ENCODE measurements at places on chromosomes 1 and 21.

DNA sequence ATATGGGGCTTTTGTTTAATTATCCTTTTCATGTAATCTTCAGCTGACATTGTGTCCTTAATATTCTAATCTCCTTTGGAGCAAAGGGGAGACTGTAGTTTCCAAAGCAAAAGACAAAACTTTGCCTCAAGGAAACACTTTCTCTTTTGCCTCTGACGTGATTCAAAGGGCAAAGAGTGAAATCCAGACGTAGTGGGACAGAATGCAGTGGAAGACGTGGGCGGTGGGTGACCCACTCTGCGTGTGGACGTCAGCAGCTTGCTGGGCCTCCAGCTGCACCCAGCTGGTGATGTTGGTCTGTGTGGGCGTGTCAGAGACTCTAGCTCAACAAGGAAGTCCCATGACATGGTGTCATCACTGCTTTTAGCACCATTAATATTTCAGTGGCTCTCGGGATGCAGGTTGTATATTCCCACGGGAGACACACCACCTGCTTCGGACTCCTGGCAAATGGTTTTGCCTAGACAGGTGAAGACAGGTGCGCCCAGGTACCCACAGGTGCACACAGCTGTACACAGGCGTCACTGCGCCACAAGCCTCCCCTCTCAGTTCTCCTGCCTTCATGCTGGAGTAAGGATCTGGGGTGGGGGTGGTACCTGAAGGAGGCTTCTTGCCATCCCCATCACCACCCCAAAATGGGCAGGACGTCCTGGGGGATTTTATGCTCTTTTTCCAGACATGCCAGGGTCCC lies 292.1 kb upstream of the VAMP3 start:
- DNase-seq, result no peak

GRCh38 chr1:92476071-92476631 lies 10.6 kb downstream of the GFI1 start:
- no peak for DNase-seq

GRCh38 chr1:187390215-187390818 lies 561.6 kb downstream of the PLA2G4A start:
- no peak for DNase-seq

DNA sequence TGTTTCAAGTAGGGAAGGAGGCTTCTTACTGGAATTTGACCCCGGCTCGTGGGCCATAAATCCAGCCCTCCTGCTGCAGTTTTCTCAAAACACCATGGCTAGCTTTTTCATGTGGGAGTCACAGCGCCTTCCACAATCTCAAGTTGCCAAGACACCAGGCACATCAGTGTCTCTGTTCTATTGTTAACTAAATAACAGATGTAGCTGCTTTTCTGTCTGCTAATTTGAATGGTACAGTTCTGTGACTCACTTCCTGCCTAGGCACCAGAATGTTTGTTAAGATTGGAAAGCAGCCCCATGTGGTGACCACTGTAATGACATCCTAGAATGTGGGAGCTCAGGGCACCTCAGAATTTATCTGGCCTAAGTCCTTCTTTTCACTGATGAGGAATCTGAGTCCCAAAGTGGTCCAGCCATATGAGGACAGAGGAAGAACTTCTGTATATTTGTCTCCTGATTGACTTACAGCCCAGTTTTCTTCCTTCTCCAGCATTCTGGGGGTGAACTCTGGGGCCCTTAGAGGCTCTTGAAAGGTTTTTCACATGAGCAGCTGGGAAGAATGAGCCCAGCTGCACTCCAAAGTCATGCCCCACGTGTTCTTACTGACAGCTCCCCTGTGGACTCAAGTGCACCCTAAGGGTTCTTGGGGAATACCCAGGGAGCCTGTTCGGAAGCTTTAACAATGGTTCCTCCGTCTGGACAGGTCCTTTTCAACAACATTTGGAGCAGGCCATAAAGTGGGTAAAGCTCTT lies 27.5 kb downstream of the TRIM45 start:
- no peak for DNase-seq

GRCh38 chr1:206568779-206569352 lies 43.4 kb downstream of the EIF2D start:
- no peak for DNase-seq
